ENCODE measurements at places on chromosomes 12 and 14.

GRCh38 chr12:111055181-111055880, 135.0 kb upstream of the MYL2 start:
- no peak for DNase-seq

- no peak for DNase-seq
Measured at GRCh38 chr12:9115731-9116559, at the start of gene A2M. A2M (minus strand) TSS chr12:9115919; CDS start chr12:9115849, 70 bp downstream.

- no peak for DNase-seq
Measured at GRCh38 chr12:112973818-112974231, 4.5 kb upstream of the OAS2 start.

GRCh38 chr12:71164568-71165197, 6.9 kb upstream of the TSPAN8 start:
- no peak for DNase-seq

GRCh38 chr14:54920052-54920451, 17.4 kb upstream of the GCH1 start:
- no peak for DNase-seq

DNA sequence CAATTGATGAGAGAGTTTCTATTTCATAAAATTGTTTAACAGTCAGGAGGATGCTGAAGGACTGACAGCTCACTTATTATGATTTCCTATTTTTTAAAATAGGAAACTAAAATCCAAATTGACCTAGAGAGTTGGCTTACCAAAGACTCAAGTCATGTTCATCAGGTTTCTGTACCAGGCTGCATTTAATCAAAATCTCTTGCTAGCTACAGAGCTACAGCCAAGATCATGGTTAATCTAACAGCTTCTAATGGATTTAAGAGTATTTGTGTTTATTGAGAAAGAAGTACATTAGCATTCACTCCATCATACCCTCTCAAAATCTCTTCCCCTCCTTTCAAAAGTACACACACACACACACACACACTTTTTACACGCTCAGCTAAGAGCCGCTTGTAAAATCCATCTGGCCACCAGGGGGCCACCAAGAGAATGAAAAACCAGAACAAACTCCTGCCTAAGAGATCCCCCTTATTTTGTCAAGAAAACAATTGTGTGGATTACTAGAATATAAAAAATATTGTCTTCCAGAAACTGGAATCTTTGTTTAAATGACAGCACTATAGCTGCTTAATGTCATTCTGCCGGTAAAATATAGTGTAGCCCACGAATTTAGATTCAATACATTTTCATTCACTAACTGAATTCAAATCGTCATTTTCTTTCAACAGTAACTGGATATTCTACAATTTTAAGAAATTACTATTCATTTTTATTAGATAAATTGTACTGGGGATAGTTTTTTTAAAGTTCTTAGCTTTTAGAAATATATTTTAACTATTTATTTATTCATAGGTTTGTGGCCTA, 334.0 kb downstream of the BTG1 start:
- no peak for DNase-seq

All from SIG-M5 (cell line).